ENCODE measurements at places on chromosomes 2 and 18. TPM values are rescaled to one million over a fixed set of nuclear protein-coding genes. Genes with fewer than 3 reads are reported as not detected.

MEIS1 gene
- 0.48 TPM for total RNA-seq

UGT1A4 gene
- not detected for total RNA-seq

TTR gene
- 1.0 TPM for total RNA-seq

MC5R gene
- total RNA-seq, result 0.27 TPM

GDF7 gene
- 0.55 TPM for total RNA-seq

LONRF2 gene
- 0.33 TPM for total RNA-seq

TEX44 gene
- total RNA-seq, result not detected

SRD5A2 gene
- total RNA-seq, result 0.05 TPM

MYO5B gene
- total RNA-seq, result 8.7 TPM

INPP5D gene
- 17.2 TPM for total RNA-seq

LRRTM4 gene
- total RNA-seq, result 8.5 TPM

SPEG gene
- 57.8 TPM for total RNA-seq

GRB14 gene
- 14.9 TPM for total RNA-seq

REG3A gene
- total RNA-seq, result not detected

RBKS gene
- total RNA-seq, result 1.2 TPM

HOXD9 gene
- total RNA-seq, result not detected

COL4A3 gene
- total RNA-seq, result 1.1 TPM

NR4A2 gene
- total RNA-seq, result 0.66 TPM

MAL gene
- 0.22 TPM for total RNA-seq

CELF4 gene
- 2.9 TPM for total RNA-seq

GPR45 gene
- not detected for total RNA-seq

TIGD1 gene
- total RNA-seq, result 6.1 TPM

BCS1L gene
- 35.4 TPM for total RNA-seq

DYNAP gene
- total RNA-seq, result 0.46 TPM

WNT10A gene
- not detected for total RNA-seq

SLC23A3 gene
- total RNA-seq, result 0.55 TPM

ASB18 gene
- total RNA-seq, result not detected

TMEM87B gene
- total RNA-seq, result 12.5 TPM

EML4 gene
- total RNA-seq, result 94.7 TPM

All from WTC11 (cell line).